ENCODE measurements at places on chromosomes 1 and 21.
A peak's percentile ranks its signal among the peaks of the same experiment; 100 is the strongest.

- peak; percentile 3 for DNase-seq
Measured at GRCh38 chr1:210001751-210002150, 63.7 kb downstream of the SYT14 start.

DNA sequence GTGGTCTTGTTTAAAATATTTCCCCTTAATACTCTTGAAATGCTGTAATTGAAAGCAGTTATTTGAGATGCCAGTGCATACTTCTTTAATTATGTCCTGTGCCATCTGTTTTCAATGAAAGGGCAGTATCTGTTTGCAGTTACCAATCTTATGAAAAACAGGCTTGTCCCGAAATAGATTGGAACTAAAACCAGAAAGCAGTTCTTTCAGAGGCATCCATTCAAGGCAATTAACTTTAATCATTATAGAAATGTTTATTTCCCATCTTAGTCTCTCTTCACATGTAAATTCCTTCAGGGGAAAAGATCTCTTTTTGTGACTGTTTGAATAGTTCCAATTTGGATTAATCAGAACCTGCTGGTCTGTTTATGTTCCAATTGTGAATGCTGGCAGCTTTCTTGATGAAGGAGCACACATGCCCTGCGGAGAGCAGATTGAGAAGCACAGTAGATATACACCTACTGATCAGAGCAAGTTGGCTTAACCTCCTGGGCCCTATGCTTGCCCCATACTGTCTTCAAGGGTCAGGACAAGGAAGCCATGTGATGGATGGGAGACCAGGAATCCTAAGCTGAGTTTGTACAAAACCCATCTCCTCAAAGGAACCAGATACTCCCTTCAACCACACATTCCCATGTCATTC is 41.6 kb upstream of the MROH9 start:
- no peak for DNase-seq

DNA sequence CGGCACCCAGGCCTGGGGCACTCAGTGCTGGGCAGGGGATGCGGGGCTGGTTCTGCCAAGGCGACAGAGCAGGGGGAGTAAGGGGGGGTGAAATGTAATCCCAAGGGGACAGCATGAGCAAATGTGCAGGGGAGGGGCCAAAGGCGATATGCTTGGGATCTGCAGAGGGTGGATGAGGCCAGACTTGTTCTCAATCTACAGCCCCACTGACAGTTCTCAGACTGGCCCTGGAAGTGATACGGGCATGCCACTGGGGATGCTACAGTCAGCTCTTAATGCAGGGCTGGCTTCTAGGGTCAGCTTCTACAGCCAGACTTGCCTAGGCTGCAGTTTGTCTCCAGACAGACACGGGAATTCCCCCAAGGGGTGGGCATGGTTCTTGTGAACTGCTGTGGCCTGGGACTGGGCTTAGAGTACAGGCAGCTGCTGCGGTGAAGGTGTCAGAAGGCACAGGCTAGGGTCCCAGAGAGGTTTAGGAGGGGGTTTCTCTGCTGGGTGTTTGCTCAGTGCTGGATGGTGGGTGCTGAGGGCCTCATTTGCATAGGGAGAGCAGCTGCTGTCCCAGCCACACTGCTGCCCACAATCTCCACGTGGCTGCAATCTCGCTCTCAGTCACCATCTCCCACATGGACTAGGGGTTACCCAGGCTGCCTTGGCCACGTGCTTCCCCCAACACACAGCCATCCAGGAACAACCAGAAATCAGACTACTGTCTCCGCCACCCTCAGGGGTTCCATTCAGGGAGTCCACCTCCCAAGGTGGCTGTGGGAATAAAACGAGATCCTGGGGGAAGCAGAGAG is 190.1 kb downstream of the HIVEP3 start:
- DNase-seq = no peak

- no peak for DNase-seq
Measured at GRCh38 chr1:147409886-147410285, 131.4 kb upstream of the BCL9 start.

DNA sequence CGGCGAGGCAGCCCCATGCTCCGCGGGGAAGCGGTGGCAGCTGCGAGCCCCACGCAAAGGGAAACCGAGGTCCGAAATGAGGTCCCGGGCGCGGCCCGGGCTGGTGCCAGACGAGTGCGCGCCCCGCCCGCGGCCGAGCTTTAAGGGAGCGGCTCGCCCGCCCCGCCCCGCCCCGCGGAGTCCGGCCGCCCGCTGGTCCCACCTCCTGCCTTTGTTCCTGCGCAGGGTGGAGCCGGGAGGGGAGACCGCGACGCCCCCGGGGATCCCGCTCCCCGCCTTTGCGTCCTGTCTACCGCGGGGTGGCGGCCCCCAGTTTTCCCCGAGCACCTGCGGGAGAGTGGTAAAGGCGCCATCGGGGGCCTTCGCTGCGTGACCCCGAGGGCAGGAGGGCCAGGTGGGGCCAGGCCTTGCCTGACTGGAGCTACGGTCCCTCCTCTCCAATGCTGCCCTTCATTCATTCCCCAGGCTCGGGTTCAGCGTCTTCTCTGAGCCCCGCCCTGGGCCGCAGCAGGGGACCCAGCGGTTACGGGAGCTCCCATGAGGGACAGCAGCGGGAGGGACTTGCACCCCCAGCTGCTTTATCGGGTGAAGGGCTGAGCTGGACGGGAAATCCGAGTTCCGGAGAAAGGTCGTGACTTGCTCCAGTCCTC is at the start of gene HES2:
TSS of gene HES2 (minus strand) at position 116 of the 650 bp plus-strand sequence. CDS start at position 17, 99 bp downstream.
- DNase-seq = no peak

DNA sequence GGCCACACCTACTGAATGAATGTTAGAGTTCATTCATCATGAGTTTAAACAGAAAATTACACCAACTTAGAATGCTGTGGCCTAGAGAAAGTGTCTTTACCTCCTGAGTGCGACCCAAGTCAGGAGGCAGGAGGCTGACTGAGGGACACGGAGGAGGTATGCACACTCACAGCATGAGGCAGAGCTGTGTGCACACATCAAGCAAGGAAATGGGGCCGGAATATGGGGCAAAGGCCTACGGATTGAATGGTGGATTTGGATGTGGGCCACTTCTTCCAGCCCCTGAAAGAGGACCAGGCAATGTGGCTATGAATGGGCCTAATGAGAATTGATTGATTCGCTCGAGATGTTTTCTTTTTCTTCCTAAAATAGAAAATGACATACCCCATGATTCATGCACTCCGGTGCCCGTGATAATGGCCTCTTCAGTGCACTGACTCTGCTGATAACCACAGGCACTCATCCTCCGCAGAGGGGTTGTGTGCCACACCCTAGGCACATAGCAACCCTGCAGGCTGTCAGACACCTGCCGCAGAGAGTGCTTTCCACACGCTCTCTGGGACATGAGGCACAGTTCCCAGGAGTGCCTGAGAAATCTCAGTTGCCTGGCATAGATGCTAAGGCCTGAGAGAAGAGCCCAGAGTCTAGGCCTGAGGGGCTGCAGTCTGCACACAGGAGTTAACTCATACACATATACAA is 155.5 kb downstream of the GLUL start:
- no peak for DNase-seq

DNA sequence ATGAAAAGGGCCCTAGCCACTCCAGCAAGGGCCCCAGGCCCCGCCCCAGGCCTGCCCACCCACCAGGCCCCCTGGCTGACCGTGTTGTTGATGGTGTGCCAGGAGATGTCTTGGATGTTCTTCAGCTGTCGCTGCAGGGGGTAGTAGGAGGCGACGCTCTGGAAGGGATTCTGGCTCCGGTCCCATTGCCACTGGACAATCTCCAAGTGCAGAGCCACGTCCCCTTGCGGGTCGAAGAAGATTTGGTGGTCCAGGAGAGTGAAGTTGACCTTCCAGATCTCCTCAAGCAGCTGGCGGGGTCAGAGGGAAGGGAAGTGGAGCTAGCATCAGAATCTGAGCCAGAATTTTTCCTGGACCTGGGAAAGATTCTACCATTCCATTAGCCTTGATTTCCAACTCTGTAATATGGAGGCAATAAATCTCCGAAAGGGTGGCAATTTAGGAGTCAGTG is 10.2 kb downstream of the TAS1R2 start:
- no peak for DNase-seq

DNA sequence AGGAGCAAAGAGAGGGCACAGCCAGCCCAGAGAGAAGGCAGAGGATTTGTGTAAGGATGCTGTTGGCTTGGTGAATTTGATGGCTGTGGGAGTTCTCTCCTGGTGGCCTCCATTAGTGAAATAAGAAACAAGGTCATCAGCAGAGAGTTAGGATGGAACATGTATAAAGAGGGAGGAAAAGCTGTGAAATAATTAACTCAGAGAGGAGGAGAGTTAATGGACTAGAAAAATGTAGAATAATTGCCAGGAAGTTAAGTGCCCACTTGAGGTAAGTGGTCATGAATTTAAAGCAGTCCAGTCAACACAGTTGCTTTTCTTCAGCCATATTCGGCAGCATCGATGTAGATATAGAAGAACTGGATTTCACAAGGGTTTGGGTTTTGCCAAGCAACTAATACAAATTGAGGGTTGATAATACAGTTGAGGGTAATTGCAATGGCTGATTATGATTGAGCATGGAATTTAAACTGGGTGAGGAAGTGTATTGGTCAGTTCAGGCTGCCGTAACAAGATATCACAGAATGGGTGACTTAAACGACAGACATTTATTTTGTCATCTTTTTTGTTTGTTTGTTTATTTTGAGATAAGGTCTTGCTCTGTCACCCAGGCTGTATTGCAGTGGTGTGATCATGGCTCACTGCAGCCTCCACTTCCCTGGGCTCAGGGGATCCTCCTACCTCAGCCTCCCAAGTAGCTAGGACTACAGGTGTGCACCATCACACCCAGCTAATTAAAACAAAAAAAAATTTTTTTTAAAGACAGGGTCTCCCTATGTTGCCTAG is 31.7 kb upstream of the KLF17 start:
- DNase-seq = no peak

GRCh38 chr1:202815120-202815519 is 4.4 kb downstream of the PCAT6 start:
- no peak for DNase-seq

DNA sequence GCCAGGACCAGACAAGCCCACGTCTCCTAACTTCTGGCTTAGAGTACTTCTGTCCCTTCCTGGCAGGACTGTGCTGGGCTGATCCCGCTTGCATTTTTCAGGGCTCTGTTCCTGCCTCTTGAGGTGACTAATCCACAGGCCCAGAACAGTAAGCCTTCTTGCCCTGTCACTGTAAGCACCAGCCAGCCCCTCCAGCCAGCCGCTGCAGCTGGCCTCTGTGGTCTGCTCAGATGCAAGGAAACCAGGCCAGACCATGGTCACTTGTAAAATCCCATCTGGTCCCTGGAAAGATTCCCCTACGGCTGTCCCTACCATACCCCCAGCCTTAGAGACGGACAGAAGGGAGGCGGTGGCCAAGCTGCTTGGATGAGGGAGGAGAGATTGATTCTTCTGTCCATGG is 74.2 kb downstream of the KIRREL1 start:
- DNase-seq = peak; percentile 68

Measured in iris pigment epithelial cell (primary cell).